Immature natural killer cell (primary cell): ENCODE measurements at places on chromosomes 13 and 19. TPM values are rescaled to one million over a fixed set of nuclear protein-coding genes. Genes with fewer than 3 reads are reported as not detected.

Gene ZIK1
- polyA plus RNA-seq: 5.5 TPM

- H3K4me3 ChIP-seq: no peak overlapping the region
- peak overlapping the region; percentile 70 for H3K27ac ChIP-seq
- H3K27me3 ChIP-seq: no peaks in the 10 kb centered on the region
- no peak for DNase-seq
- peaks cover 60% of the 10 kb centered on the region for H3K4me1 ChIP-seq
These were observed 34.7 kb downstream of the TSSK6 start for GRCh38 chr19:19480688-19481087.

Gene ERICH6B
- polyA plus RNA-seq: 0.50 TPM

- H3K4me1 ChIP-seq: peaks cover 6% of the 10 kb centered on the region
- H3K27me3 ChIP-seq: peaks cover 2% of the 10 kb centered on the region
These were observed 39.1 kb upstream of the TFDP1 start for GRCh38 chr13:113545455-113545930.

DNA sequence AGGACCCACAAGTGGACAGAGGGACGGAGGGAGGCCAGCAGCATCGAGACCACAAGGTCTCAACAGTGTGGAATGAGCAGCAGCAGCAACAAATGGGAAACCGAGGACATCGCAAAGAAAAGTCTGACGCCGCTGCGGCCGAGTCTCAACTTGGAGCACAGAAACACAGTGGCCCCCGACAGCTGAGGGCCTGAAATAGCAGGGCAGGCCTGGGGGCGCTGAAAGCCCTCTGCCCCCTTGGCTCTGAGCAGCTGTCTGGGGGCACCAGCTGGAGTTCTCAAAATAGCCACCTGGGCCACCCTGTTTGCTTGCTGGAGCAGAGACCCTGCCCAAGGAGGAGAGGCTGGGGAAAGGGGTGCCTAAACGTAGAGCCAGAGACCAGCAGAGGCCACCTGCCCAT, 5.9 kb upstream of the ISYNA1 start:
- H3K36me3 ChIP-seq: peaks cover 14% of the 10 kb centered on the region
- peaks cover 21% of the 10 kb centered on the region for H3K27me3 ChIP-seq
- peaks cover 29% of the 10 kb centered on the region for H3K4me1 ChIP-seq
- no peak for DNase-seq
- H3K4me3 ChIP-seq: no peak overlapping the region

Gene DGKH
- polyA plus RNA-seq: 1.1 TPM

GRCh38 chr13:110301606-110302553, 5.1 kb downstream of the COL4A1 start:
- no peak overlapping the region for H3K4me3 ChIP-seq
- no peaks in the 10 kb centered on the region for H3K36me3 ChIP-seq
- no peaks in the 10 kb centered on the region for H3K4me1 ChIP-seq
- no peak overlapping the region for H3K27ac ChIP-seq

- H3K27ac ChIP-seq: no peak within 1 kb of the TSS
- H3K27me3 ChIP-seq: peaks cover 16% of the 10 kb centered on the region
- H3K4me1 ChIP-seq: peaks cover 21% of the 10 kb centered on the region
- peak within 1 kb of the TSS; percentile 53 for H3K4me3 ChIP-seq
- no peaks in the 10 kb centered on the region for H3K36me3 ChIP-seq
These were observed at the start of gene ELAVL3 for GRCh38 chr19:11480715-11481533. TSS of gene ELAVL3 (minus strand) at chr19:11481046. CDS start at chr19:11480608, 438 bp downstream.

DNA sequence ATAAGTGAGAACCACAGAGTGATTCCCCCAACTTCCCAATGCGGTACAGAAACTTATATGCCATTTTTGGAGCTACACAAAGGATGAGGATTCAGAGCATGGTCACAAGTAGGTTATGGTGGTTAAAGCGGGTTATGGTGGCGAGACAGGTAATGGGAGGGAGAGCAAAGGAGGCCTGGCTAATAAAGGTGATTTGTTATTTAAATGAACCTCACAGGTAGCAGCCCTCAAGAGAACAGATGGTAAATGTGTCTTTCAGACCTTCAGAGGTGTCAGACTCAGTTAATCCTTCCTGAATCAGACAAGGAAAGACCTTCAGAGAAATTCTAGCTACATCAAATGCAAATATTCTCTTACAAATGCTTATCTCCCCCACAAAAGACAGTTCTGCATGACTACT, 1971.4 kb downstream of the OLFM4 start:
- H3K4me1 ChIP-seq: no peaks in the 10 kb centered on the region
- H3K36me3 ChIP-seq: no peaks in the 10 kb centered on the region
- no peak overlapping the region for H3K4me3 ChIP-seq

Gene SLC46A3
- 15.7 TPM for polyA plus RNA-seq

- peak overlapping the region; percentile 71 for H3K27ac ChIP-seq
- H3K4me1 ChIP-seq: peaks cover 76% of the 10 kb centered on the region
- peak overlapping the region; percentile 48 for H3K4me3 ChIP-seq
- H3K36me3 ChIP-seq: peaks cover 49% of the 10 kb centered on the region
These were observed 10.9 kb downstream of the ARHGEF1 start for GRCh38 chr19:41893899-41894298.

DNA sequence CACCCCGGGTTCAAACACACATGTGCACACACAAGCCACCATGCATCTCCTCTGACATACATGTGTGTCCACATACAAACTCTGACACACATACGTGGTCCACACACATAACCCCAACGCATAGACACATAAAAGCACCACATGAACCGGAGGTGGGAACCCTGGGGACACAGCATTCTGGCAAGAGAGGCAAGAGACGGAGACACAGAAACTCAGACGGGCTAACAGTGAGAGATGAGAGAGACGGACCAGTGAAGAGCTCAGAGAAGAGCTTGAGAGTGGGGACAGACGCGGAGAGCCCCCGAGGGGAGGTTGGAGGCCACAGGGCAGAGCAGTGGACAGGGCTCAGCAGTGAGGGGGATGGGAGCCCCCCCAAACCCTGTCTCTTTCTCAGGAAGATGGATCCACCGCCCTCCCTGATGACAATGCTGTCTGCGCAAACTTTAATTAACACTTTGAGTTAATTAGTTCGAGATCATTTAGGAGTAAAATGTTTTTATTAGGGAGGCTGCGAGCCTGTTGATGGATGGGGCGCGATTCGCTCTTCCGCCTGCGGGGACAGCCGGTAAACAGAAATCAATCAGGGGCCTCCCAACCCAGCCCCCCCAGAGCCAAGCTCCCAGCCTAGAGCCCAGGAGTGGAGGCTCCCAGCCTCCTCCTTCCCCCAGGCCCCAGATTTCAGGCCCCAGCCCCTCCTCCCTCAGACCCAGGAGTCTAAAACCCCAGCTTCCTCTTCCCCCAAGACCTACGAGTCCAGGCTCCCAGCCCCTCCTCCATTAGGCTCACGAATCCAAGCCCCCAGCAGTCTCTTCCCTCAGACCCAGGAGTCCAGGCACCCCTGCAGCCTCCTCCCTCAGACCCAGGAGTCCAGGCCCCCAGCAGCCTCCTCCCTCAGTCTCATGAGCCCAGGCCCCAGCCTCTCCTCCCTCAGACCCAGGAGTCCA, 9.5 kb upstream of the ERFL start:
- peak overlapping the region; percentile 19 for H3K4me3 ChIP-seq
- H3K27me3 ChIP-seq: peaks cover 28% of the 10 kb centered on the region
- H3K36me3 ChIP-seq: no peaks in the 10 kb centered on the region
- H3K27ac ChIP-seq: peak overlapping the region; percentile 92
- DNase-seq: no peak

- no peak within 1 kb of the TSS for H3K27ac ChIP-seq
- H3K4me3 ChIP-seq: no peak within 1 kb of the TSS
- peaks cover 31% of the 10 kb centered on the region for H3K27me3 ChIP-seq
- peaks cover 5% of the 10 kb centered on the region for H3K4me1 ChIP-seq
- DNase-seq: no peak
- no peaks in the 10 kb centered on the region for H3K36me3 ChIP-seq
These were observed at the start of gene CRLF1 for GRCh38 chr19:18606281-18607225. TSS of gene CRLF1 (minus strand) at chr19:18606799. CDS start at chr19:18606656, 143 bp downstream.

Gene SHISA7
- polyA plus RNA-seq: not detected

DNA sequence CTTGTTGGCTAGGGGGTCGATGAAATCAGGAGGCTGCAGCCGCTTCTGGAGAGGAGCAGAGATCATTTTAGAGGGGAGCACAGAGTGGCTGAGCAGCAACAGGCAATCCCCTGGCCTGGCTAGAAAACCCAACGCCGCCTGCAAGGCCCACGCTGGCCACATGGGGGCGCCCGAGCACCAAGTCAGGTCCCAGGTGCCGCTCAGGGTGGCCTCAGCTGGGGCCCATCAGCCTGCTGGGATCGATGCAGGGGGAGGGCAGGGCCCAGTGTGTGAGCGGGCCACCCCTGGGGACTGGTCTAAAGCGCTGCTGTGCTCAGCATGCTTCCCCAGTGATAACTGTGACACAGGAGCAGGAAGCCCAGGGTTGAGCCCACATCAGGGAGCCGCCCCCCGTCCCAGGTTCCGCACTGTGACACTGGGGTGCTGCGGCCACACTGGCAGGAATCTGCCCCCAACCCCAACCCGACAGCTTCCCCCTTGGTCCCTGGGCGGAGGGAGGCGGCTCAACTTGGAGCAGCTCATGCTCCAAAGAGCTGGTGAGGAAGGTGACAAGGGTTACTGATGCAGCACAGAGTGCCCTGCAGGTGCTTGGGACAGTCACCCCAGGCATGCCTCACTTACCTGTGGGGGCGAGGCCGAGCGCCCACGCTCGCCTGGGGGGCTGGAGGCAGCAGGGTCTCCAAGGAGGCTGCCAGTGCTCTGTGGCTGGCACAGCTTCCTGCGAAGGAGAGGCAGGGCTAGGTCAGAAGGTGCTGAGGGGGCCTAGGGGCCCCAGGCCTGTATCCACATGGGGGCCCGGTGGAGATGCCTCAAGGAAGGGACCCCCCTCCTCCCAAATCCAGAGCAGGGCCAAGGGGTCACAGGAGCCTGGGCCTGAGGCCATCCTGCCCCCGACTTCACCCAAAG, 13.3 kb upstream of the ISYNA1 start:
- peak overlapping the region; percentile 70 for H3K27ac ChIP-seq
- DNase-seq: peak; percentile 85
- H3K36me3 ChIP-seq: peaks cover 9% of the 10 kb centered on the region
- H3K4me1 ChIP-seq: peaks cover 2% of the 10 kb centered on the region
- H3K27me3 ChIP-seq: peaks cover 6% of the 10 kb centered on the region

DNA sequence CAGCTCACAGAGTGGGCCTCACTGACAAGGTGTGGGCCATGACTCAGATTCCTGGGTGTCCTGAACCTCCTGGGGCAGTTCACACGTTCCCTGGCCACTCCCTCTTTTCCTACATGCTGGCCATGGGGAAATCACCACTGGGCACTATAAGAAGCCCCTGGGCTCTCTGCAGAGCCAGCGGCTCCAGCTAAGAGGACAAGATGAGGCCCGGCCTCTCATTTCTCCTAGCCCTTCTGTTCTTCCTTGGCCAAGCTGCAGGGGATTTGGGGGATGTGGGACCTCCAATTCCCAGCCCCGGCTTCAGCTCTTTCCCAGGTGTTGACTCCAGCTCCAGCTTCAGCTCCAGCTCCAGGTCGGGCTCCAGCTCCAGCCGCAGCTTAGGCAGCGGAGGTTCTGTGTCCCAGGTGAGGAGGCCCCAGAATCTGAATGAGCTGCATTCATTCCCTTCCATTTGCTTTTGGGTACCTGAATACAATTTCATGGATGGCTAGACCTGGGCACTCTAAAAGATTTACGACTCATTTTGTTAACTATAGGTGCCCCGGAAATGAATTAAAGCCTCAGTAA, at the start of gene OLFM4:
TSS of gene OLFM4 (plus strand) at position 177 of the 567 bp plus-strand sequence. CDS start at position 201, 24 bp downstream.
- no peak for DNase-seq
- no peaks in the 10 kb centered on the region for H3K36me3 ChIP-seq
- no peaks in the 10 kb centered on the region for H3K4me1 ChIP-seq
- H3K27me3 ChIP-seq: peaks cover 4% of the 10 kb centered on the region

DNA sequence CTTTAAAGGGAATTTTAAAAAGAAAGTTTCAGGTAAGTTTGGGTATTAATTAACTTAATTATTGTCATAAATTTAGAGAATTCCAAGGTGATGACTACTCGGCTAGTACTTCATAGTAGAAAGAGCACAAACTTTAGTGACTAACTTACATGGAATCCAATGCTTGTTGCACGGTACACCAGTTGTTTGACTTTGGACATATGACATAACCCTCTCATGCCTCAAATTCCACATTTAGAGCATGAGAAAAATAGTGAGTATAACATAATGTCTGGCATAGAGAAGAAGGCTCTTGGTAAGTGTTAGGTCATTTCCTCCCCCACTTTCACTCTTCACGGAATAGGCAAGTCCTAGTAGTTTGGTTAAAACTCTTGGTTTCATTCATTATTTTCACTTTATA, 1249.4 kb upstream of the SLC10A2 start:
- DNase-seq: no peak
- H3K36me3 ChIP-seq: no peaks in the 10 kb centered on the region
- peaks cover 3% of the 10 kb centered on the region for H3K27me3 ChIP-seq

Gene NLRP7
- polyA plus RNA-seq: 0.27 TPM

Gene ATP4A
- polyA plus RNA-seq: not detected

Gene GZMM
- 982 TPM for polyA plus RNA-seq

DNA sequence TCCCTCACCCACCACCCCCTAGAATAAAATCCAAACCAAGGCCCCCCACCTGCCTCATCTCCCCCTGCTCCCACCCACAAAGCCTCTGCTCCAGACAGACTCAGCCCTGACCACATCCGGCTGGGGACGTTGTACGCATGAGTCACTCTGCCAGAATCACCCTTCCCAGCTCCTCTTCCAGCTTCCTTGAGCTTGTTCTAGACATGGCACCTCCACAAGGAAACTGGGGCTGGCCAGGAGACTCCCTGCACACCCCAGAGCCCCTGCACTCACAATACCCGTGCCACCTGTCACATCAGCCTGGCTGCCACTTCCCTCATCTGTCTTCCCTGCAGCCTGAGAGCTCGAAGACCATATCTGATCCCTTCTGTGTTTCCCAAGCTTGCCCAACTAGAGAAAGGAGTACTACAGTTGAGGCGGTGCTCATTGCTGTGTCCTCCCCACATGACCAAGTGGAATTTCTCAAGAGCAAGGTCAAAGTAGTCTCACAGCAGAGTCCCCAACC, 9.7 kb downstream of the DEDD2 start:
- H3K27ac ChIP-seq: peak overlapping the region; percentile 51
- H3K4me3 ChIP-seq: peak overlapping the region; percentile 37
- H3K36me3 ChIP-seq: peaks cover 58% of the 10 kb centered on the region
- H3K4me1 ChIP-seq: peaks cover 72% of the 10 kb centered on the region
- no peak for DNase-seq

Gene PABPC3
- 0.09 TPM for polyA plus RNA-seq

DNA sequence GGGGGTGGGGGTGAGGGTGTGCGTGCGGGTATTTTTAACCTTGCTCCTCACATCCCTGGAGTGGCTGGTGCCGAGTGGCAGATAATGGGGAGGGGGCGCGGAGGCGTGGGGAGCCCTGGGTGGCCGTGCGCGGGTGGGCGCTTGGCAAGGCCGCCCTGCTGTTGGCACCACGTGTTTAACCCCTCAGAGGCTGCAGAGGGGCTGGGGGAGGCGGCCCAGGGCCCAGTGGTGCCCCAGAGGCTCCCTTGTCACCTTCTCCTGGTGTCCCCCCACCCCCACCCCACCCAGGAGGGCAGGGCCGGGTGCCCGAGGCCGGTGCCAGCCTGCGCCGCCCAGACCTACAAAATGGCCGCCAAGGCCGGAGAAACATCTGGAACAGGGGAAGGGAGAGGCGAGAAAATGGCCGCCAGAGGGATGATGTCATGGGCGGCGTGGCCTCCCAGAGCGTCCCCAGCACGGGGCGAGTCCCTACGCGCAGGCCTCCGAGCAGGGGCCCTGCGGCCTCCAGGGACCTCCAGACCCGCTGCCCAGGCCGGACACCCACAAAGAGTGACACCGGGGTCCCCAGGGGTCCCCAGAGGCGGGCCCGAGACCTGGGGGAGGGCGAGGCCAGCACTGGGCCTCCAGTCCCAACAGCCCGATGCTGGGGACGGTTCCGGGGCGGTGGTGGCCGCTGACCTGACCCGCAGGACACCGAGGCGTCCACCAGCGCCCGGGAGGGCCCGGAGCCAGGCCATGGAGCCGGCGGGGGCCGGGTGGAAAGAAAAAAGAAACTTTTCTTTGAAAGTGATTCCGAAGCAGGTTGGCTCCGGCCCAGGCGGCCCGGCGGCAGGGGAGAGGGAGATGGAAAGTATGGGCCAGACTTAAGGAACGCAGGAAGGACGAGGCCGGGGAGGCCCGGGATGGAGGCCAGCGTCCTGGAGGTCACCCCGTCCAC, 38.2 kb downstream of the NFIC start:
- H3K4me3 ChIP-seq: no peak overlapping the region
- no peaks in the 10 kb centered on the region for H3K4me1 ChIP-seq
- H3K36me3 ChIP-seq: no peaks in the 10 kb centered on the region
- no peak for DNase-seq
- no peaks in the 10 kb centered on the region for H3K27me3 ChIP-seq
